ENCODE measurements at places on chromosomes 7 and 10.
A peak's percentile ranks its signal among the peaks of the same experiment; 100 is the strongest.

- DNase-seq = no peak
These were observed 237.0 kb downstream of the WDR37 start for GRCh38 chr10:1293157-1293556.

GRCh38 chr7:137360087-137360679 lies 16.6 kb upstream of the PTN start:
- DNase-seq = no peak

DNA sequence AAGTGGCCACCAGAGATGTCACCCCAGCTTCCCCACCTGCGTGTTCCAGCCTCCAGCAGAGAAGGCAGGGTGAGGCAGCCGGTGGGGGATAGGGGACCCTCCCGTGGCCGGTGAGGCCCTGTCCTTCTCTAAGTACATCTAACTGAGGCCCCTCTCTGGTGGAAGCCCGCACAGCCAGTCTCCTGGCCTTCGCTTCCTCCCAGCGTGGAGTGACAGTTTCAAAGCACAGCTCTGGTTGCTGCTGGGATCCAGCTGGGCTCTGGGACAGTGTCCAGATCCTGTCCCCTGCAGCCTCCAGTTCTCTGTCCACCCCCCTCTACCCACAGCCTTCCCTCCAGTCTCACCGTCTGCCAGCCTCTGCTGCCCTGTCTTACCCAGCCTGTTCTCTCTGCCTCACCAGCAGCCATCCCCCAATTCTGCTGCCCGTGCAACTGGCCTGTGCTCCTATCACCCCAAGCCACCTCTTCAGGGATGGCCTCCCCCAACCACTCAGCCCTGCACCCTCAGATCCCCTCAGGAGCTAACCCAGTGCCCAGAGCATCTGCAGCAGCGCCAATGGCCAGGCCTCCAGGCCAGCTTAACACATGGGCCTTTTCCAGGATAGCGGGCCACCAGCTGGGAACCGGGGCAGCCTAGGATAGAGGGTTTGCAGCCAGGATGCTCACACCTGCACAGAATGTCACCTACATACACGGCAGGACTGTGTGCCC lies 16.3 kb upstream of the SH2B2 start:
- DNase-seq = no peak

DNA sequence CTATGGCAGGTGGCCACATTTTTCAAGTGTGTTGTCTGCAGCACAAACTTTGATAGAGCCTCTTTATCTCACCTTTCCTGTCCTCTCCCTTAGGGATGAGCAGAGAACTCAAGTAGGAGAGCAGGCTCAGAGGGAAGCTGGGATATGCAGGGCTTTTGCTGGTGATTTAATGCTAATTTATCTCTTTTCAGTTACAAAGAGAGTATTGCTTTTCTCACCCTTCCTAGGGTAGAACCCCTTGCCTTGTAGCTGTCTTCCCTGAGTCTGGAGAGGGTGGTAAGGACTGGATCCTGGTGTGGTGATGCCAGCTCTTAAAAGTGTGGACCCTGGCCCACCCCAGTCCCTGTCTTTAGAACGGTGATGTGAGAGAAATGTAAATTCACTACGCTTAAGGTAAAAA lies 1061.4 kb downstream of the TYW1 start:
- no peak for DNase-seq

- no peak for DNase-seq
These were observed 3.2 kb upstream of the KIF5B start for GRCh38 chr10:32059472-32059871.

GRCh38 chr7:94057955-94058354 lies 53.8 kb upstream of the BET1 start:
- no peak for DNase-seq

- DNase-seq = peak; percentile 58
These were observed 10.4 kb downstream of the WDR91 start for GRCh38 chr7:135200821-135201331.

DNA sequence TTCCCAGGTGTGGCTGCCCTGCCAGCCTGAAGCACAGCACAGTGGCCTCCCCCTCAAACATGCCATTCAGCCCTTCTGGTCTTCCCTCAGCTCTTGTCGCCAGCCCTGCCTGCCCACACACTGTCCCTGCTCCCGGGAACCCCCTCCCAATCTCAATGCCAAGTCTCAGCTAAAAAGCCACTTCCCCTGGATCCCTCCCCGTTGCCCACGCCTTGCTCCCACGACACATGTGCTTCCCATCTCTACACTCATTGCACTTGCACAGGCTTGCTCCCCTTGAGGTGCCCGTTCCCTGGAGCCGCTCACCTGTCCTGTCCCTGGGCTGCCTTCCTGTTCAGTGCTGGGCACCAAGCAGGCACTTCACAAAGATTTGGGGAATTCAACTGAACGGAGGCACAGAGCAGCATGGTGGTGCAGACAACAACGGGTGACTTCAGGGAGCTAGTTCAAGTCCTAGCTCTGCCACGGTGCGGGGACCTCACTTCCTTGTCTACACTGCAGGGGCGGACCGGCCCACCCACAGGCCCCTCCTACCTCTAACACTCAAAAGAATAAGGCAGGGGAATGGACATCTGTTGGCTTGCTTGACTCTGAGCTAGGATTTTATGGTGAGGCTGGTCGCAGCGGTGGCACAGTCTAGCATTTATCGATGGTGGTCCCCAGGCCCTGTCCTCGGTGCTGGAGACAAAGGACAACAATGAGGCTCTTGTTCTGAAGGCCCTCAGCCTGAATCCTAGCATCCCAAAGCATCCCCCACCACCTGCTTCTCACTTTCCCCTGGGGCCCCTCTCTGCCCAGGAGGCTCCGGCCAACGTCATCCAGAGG lies 18.4 kb downstream of the RGS10 start:
- no peak for DNase-seq

DNA sequence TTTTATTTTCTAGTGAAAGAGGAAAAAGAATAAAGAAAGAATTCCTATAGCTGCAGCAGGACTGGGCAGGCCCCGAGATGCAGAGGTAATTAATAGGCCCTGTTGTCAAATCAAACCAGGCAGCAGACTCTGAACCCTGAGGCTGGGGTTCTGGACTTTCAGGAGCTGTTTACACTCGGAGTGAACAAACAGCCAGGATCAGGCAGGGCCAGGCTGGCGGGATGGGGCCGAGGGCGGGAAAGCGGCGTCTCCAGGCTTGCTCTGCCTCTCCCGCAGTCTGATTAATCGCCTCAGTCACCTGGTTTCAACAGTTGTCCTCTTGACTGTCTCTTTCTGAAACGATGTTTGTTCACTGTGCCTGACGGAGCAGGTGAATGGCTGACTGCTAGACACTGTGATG lies 675.4 kb upstream of the FOXK1 start:
- DNase-seq = no peak

- DNase-seq = no peak
These were observed 75.5 kb upstream of the OIT3 start for GRCh38 chr10:72818076-72818475.

DNA sequence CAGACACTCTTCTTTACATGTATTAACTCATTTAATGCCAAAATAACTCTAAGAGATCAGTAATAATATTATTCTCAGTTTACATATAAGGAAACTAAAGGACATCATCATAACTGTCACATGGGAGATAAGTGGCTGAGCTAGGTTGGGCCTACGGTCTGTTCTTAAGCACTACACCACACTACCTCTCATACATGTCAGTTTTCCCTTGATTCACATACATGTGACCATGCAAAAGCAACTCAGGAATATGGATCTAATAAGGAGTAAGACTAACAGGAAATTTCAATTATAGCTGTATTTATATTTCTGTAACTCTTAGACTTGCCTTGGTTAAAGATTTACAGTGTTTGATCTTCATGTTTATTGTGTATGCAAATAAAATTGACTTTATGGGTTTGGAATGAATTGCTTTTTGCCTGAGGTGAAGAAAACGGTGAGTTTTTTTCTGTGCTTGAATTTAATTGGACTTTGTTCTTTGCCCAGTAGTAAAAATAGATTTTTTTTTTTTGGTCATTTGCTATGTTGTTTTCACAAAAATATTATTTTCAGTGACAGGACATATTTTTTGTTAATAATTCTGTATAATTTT lies 69.7 kb downstream of the CYP51A1 start:
- DNase-seq = no peak

- no peak for DNase-seq
These were observed 62.6 kb upstream of the EFCAB10 start for GRCh38 chr7:105643851-105644250.

GRCh38 chr10:58444321-58444720 lies 59.1 kb downstream of the TFAM start:
- DNase-seq = no peak

- no peak for DNase-seq
These were observed 107.2 kb downstream of the RUNDC3B start for GRCh38 chr7:87735360-87735759.

GRCh38 chr10:9342885-9343570 lies 1288.5 kb downstream of the GATA3 start:
- DNase-seq = peak; percentile 37

- DNase-seq = no peak
These were observed 273.8 kb downstream of the AUTS2 start for GRCh38 chr7:69871886-69872569.

GRCh38 chr7:119545118-119545517 lies 727.9 kb upstream of the KCND2 start:
- peak; percentile 83 for DNase-seq

- DNase-seq = no peak
These were observed 4.2 kb upstream of the EBF3 start for GRCh38 chr10:129968020-129968852.

- DNase-seq = no peak
These were observed 521.4 kb downstream of the ANKRD7 start for GRCh38 chr7:118745927-118746326.

DNA sequence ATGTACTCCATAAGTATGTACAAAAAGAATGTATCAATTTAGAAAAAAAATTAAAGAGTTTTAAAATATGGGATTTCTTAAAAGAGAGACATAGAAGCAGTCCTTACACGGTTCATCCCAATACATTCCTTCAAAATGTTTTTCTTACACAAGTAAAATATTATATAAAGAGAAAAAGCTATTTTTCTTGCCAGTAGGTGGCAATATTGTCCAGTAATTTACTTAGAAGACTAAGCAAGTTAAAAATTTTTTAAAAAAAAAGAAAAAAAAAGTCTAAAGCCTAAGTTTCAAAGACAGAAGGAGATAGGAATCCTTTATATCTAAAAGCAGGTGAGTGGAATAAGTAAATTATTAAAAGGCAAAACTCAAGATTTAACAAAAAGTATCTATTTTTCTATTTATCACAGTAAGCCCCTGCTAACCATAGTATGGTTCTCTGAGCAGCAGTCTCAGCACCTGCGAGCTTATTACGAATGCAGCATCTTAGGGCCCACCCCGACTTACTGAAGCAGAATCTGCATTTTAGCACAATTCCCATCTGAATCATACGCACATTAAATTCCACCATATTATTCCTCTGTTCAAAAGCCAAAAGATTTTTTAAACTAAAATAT lies 240.6 kb downstream of the DGKI start:
- peak; percentile 50 for DNase-seq

DNA sequence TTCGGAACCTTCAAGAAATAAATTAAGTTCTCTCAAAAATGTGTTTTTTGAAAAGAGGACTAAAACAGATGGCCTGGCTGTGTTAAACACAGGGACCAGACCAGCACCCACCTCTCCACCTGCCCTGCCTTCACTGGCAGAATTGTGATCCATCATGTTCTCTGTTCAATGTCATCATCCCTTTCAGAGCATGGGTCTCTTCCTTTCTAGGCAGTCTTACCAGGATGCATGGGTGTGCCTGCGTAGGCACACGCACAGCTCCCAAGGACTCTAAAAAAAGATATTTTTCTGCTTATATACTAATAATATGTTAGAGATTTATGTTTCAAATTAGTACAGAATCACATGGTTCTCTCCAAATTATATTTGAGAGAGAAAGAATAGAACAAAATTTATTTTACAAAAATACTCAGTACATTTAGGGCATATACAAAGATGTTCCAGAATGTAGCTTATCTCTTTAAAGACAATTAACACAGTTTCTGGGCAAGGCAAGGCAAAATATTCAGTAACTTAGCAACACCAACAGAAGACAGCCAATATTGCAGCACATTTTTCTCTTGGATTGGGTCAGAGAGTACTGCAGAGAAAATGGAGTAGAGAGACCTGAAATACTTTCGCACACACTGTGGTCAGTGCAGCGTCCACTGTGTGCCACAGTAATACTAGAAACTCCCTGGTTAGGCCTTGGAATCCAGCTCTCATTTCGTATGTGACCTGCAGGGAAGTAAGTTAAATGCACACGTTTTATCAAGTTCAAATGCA lies 52.8 kb downstream of the EGFR start:
- peak; percentile 66 for DNase-seq

DNA sequence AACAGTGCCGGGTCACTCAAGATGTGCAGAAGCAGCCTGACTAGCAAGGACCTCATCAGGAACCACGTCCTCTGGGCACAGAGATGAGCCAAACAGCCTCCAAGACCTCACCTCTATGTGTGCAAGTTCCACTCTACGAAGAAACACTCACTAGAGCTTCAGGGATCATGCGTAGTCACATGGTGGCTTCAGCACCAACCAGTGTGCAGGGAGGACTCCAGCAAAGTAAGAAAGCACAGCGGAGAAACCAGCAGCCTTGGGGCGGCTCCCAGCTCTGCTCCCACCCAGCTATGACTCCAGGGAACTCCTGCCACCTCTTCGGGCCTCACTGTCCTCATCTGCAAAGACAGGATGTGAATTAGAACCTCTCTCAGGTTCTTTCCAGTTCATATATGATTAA lies 58.2 kb downstream of the SLIT1 start:
- DNase-seq = no peak

DNA sequence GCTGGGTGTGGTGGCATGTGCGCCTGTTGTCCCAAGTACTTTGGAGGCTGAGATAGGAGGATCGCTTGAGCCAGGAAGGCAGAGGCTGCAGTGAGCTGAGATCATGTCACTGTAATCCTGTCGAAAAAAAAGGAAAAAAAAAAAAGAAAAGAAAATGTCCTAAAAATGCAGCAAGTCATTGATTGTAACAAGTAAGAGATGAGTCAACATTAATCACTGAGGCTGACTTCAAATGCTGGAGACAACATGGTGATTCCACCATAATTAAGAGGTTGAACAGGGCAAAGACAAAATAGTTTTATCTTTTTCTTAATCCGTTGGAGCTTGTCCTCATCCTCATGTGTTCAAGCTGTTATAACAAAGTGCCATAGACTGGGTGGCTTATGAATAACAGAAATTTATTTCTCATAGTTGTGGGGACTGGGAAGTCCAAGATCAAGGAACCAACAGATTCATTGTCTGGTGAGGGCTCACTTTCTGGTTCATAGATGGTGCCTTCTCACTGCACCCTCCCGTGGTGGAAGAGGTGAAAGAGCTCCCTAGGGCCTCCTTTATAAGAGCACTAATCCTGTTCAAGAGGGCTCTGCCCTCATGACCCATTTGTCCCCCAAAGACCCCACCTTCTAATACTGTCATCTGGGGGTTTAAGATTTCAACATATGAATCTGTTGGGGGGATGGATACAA lies 60.3 kb downstream of the TBXAS1 start:
- peak; percentile 52 for DNase-seq

DNA sequence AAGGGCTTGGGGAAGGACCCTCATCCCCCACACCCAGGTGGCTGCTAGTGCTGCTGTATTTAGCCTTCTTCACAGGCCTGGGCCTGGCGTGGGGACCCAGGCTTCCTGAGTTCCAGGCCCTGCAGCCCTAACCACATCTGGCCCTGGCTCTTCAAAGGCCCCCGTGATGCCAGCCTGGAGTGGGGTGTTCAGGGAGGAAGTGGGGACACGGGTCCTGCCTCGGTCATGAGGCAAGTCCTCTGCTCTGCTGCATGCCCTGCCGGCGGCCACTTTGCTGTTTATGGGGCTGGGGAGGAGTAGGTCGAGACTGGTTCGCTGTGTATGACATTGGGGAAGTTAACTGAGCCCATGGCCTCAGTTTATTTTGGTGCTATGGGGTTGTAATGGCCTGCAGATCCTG lies 8.5 kb upstream of the AQP1 start:
- no peak for DNase-seq

- peak; percentile 37 for DNase-seq
These were observed at the start of gene SCRN1 for GRCh38 chr7:29989257-29989995. SCRN1 (minus strand) TSS chr7:29989801; CDS start chr7:29969067, 20,734 bp downstream.

Data from fibroblast of lung (primary cell).